Naive thymus-derived CD4-positive, alpha-beta T cell (primary cell): ENCODE measurements at places on chromosomes 12 and 14. TPM values are rescaled to one million over a fixed set of nuclear protein-coding genes. Genes with fewer than 3 reads are reported as not detected.

Gene NYNRIN
- 0.05 and 0.10 TPM in 2 replicates for total RNA-seq

Gene ACOT4
- total RNA-seq, result 1.0 TPM

Gene OAS3
- total RNA-seq, result 18.5 TPM

Gene ATL1
- total RNA-seq, result 4.2 TPM

Gene SLC2A13
- total RNA-seq, result 4.6 TPM

- no peaks in the 10 kb centered on the region for H3K36me3 ChIP-seq
- H3K27me3 ChIP-seq, result no peaks in the 10 kb centered on the region
Observed at GRCh38 chr12:103387385-103387784, 108.4 kb downstream of the C12orf42 start.

DNA sequence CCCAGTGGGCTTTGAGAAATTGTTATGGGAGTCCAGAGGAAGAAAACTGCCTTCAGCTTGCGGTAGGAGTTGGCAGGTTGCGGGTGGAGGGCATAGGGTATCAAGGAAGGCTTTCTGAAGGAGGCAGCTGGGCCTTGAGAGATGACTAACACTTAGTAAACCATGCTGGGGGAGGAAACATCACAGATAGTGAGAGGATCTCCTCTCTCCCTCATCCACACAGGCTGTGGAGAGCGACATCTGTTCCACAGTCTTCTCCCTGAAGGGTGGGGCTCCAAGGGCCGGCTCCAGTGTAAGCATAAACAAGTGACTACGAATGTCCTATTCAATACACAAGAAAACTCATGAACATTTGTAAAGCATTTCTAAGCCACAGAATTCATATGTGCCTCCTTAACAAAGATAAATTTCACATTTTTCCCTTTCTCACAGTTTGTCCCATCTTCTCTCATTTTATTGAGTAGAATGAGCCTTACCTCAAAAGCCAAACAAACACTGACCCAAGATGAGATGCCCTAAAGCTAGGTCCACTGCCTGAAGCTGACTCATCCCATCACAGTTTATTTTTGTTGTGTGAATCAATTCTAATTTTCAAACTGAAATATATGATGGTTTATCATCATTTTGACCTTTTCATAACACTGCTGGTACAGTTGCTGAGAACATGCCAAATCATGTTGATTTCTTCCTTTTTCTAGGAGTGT lies 227.9 kb downstream of the SLC25A21 start:
- no peak for DNase-seq
- H3K36me3 ChIP-seq, result no peaks in the 10 kb centered on the region
- no peak overlapping the region for H3K4me3 ChIP-seq
- no peak overlapping the region for H3K27ac ChIP-seq

- peak overlapping the region; percentile 94 for H3K27ac ChIP-seq
- H3K27me3 ChIP-seq, result no peaks in the 10 kb centered on the region
- no peaks in the 10 kb centered on the region for H3K36me3 ChIP-seq
- peaks cover 16% of the 10 kb centered on the region for H3K4me1 ChIP-seq
- no peak overlapping the region for H3K4me3 ChIP-seq
- DNase-seq, result no peak
Observed at GRCh38 chr14:87995500-87996290, 2.7 kb upstream of the GALC start.

DNA sequence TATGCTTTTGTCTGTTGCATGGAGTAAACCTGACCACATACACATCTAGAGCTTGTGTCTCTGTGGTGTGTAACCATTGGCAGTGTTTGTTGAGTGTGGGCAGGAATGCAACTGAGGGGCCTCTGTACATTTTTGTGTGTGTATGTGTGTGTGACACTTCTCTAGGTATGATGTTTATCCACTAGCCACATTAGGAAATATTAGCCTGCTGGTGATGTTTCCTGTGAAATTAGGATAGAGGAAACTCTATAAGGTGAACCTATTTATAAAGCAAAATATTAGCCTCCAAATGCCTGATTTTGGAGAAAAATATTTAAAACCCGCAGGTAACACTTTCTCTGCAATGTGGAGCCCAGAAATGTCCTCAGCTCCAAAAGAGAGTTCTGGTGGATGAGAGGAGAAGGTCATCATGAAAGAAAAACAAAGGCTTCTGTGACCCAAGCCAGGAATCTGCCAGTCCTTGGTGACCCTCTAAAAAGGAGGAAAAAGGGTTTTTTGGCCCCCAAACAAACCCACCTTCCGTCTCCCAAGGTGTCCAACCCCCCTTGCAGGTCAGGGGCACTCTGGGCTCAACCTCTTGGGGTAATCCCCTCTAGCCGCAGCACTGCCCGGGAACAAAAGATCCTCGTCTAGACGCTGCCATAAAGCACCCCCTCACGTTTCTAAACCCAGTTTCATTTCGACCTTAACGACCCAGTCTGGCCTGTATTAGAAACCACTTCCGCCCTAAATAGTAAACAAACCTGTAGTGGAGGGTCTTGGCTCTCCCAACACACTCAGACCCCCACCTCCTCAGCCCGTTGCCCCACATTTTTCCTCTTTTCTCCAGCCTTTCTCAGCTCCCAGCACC lies 3.1 kb upstream of the HOTAIR start:
- no peaks in the 10 kb centered on the region for H3K36me3 ChIP-seq
- no peak overlapping the region for H3K4me3 ChIP-seq
- no peak for DNase-seq

GRCh38 chr12:119594772-119595445 lies 1.3 kb downstream of the TMEM233 start:
- H3K4me1 ChIP-seq, result no peaks in the 10 kb centered on the region
- DNase-seq, result no peak
- no peaks in the 10 kb centered on the region for H3K36me3 ChIP-seq
- no peak overlapping the region for H3K4me3 ChIP-seq

GRCh38 chr12:26119391-26119989 lies 5.3 kb downstream of the BHLHE41 start:
- H3K27ac ChIP-seq, result no peak overlapping the region
- no peaks in the 10 kb centered on the region for H3K36me3 ChIP-seq
- DNase-seq, result no peak
- no peak overlapping the region for H3K4me3 ChIP-seq
